Skin of body (tissue), 3 donors: ENCODE measurements at places on chromosomes 1 and 21. TPM values are rescaled to one million over a fixed set of nuclear protein-coding genes. Genes with fewer than 3 reads are reported as not detected.

DNA sequence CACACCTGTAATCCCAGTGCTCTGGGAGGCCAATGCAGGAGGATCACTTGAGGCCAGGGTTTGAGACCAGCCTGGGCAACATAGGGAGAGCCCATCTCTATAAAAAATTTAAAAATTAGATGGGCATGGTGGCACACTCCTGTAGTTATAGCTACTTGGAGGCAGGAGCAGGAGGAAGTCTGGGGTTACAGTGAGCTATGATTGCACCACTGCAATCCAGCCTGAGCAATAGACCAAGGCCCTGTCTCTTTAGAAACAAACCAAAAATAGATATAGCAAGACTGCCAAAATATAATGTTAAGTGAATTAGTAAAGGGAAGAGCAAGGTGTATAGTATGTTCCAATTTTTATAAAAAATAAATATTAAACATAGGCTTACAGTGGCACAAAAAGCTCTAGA, 28.8 kb downstream of the PLEKHO1 start:
- no peak for DNase-seq

The C4BPA gene
- total RNA-seq = 0.39 TPM

- DNase-seq = peak; percentile 85
These were observed 118.3 kb downstream of the DHRS3 start for GRCh38 chr1:12499539-12500240.

GRCh38 chr1:25037174-25038074, 107.3 kb upstream of the RUNX3 start:
- no peak for DNase-seq

The ZBED6 gene
- 24.9 TPM for total RNA-seq

The ANKRD13C gene
- 40.0 TPM for total RNA-seq

The ANGPTL3 gene
- not detected for total RNA-seq

GRCh38 chr1:212214325-212214724, 70.9 kb upstream of the PPP2R5A start:
- no peak for DNase-seq

The GNPAT gene
- 35.4 TPM for total RNA-seq

- no peak for DNase-seq
These were observed 77.1 kb upstream of the IPO9 start for GRCh38 chr1:201751872-201752271.

DNA sequence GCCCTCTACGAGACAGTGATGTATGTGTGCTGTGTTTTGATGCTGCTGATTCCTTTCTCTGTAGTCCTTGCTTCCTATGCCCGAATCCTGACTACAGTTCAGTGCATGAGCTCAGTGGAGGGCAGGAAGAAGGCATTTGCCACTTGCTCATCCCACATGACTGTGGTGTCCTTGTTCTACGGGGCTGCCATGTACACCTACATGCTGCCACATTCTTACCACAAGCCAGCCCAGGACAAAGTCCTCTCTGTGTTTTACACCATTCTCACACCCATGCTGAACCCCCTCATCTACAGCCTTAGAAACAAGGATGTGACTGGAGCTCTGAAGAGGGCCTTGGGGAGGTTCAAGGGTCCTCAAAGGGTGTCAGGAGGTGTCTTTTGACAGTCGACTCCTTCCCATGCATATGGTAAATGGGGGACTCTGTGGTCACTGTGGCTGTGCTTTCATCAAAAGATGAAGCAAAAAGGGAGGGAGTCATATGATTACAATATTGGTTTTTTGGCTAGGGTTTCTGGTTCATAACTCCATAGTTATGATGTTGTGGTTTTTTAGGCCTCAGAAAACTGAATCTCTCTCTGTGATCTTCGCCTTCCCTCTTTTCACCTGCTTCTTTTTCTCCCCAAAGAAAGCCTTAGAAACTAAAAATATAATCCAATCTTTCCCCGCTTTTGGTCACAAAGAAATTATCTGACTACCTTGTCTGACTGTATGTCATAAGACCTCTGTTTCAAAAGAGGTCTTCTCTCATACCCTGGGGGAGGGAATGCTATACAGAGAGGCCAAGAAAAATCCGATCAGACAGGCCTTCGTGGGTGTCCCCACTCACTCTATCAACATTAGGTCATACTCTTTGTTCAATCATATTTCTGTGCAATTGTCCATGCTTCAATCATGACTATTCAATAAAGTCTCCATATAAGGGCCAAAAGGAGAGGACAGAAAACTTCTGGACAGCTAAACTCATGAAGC, 4.2 kb downstream of the OR2T1 start:
- no peak for DNase-seq

GRCh38 chr1:210293171-210293607, 35.5 kb upstream of the HHAT start:
- peak; percentile 79 for DNase-seq

DNA sequence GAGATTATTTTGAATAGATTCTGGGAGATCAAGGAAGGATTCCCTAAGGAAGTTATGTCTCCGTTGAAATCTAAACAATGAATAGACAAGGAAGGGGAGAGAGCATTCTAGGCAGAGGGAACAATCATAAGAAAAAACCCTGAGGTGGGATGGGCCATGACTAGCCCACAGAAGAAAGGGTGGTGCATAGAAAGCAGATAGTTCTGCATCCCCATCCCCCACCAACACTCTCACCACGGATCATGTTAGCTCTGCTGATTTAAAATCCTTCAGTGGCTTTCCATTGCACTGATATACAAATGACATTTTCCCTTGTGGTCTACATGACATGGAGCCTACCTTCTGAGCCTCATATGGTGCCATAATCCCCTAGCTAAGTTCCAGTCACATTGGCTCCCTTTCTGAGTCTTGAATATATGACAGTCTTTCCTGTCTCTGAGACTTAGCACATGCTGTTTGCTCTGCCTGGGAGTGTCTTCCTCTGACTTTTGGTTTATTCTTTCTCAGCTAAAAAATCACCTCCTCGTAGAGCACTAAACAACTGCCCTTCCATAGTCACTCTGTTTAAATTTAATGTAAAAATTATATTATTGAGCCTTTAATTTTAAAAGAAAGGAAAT, 15.2 kb downstream of the SCMH1 start:
- no peak for DNase-seq

DNA sequence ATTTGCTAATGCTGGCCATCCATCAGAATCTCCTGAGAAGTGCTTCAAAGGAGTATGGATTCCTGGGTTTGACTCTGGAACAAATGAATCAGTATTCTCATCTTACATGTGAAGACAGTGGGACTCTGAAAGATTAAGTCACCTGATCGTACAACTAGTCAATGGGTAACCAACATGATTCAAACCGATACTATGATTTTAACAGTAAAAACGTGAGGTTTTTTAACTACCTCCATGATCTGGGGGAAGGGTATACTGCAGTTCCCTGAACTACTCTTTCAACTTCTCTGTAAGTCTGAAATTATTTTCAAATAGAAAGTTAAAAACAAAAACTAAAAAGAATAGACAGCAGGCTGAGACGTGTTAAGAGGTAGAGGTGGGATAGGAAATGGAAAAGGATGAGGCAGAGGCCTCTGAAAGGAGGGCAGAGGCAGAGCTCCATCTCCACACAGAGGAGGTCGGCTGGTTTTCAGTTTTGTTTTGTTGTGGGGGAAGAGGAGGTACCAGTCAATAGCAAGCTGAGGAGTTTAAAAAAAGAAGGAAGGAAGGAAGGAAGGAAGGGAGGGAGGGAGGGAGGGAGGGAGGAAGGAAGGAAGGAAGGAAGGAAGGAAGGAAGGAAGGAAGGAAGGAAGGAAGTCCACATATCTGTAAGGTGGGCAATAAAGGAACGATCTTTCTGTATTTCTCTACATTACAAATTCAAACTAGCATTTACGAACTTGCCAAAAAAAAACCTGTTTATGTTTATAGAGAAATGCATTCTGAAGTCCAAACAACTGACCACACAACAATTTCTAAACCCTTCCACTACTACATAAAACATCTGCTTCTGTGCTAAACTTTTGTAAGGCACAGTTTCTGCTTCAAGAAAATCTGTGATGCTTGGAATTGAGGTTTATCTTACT, 213.1 kb downstream of the RERE start:
- no peak for DNase-seq
